ENCODE measurements at places on chromosomes 11 and 22.

GRCh38 chr22:29703569-29704195 is 16.1 kb upstream of the CABP7 start:
- no peak for DNase-seq

DNA sequence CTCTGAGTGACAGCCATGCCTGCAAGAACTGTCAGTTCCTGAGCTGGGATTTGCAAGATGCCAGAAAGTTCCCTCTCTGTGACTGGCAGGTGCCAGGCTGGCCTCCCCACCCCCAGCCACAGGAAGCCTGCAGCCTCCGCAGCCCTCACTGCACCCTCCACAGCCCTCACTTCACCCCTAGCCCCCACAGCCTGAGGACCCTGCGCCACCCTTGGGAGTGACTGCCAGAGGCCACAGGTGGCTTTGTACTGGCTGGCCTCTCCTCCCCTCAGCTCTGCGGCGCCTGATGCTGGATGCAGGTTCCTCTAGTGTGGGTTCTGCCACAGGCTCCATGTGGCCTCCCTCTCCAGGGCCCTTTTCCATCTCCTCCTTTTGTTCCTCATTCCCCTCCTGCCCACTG is 28.7 kb downstream of the MPPED1 start:
- DNase-seq, result no peak

DNA sequence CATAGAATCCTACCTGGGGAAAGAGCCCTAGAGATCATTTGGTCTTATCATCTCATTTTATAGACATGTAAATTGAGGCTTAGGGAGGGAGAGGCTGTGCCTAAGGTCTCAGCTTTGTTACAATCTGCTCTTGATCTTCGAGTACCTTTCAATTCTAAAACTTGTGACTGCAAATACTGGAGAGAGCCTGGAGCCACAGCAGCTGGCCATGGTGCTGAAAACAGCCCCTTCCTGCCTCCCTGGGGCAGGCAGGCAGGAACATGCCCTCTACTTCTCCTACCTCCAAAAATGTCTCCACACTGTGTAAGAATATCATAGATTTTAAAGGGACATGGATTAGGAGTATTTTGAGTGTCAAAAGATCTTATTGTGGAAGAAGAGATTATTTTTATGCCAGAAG is 52.2 kb downstream of the C22orf42 start:
- no peak for DNase-seq

DNA sequence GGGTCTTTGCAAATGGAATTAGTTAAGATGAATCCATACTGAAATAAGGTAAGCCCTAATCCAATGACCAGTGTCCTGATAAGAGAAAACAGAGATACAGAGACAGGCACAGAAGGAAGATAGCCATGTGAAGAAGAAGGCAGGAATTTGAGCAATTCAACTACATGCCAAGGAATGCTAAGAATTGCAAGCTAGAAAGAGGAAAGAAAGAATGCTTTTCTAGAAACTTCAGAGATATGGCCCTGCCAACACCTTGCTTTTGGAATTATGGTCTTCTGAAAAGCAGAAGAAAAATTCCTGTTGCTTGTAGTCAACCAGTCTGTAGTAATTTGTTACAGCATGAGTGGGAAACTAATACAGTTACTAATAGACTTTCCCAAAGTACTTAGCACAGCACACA is 111.3 kb downstream of the SLC17A6 start:
- DNase-seq, result no peak

DNA sequence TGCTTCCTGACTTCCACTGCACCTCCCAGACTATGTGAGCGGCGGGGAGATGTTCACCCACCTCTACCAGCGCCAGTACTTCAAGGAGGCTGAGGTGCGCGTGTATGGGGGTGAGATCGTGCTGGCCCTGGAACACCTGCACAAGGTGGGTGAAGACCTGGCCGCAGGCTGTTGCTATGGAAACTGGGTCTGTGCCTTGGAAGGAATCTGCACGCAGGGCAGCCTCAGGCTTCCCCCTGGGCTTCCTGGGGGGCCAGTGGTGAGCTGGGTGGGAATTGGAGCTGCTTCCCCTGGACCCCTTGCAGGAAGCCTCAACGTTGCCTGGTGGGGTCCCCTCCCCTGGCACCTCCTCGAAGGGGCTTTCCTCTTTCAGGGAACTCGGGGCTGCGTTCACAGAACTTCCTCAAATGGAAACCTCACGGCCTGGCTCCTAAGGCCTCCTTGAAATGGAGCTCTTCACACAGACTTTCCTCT is 1.5 kb downstream of the RPS6KA4 start:
- no peak for DNase-seq

DNA sequence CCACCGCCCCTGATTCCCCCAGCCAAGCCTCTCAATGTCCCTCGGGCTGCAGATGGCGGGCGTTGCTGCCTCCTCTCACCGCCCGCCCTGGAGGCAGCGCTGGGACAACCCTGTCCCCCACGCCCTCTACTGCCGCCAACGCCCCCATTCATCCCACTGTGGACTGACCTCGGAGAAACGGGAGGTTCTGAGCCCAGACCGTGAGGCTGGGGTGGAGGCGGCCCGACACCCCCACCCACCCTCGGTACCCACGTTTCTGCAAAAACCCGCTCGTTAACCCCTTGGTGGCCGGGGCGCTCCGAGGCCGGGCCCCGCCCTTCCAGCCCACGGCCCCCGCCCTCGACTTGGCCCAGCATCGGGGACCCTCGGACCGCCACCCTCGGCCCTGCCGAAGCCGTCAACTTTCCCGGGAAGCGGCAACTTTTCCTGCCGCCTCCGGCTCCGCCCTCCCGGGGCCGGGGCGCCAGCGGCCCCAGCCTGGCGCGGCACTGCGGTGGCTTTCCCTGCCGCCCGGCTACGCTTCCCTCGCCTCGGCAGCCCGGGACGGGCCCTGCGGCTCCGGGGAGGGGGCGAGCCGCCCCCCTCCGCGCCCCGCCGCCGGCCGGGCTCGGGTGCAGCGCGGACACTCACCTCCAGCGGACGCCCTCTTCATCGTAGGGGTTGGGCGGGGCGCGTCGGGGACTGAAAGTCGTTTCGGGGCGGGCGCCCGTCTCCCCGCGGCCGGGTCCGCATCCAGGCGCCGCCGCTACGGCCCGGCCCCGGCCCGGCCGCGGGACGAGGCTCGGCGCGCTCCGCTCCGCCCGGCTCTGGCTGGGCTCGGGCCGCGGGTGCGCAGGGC is 458 bp downstream of the RTN4R start:
- no peak for DNase-seq

DNA sequence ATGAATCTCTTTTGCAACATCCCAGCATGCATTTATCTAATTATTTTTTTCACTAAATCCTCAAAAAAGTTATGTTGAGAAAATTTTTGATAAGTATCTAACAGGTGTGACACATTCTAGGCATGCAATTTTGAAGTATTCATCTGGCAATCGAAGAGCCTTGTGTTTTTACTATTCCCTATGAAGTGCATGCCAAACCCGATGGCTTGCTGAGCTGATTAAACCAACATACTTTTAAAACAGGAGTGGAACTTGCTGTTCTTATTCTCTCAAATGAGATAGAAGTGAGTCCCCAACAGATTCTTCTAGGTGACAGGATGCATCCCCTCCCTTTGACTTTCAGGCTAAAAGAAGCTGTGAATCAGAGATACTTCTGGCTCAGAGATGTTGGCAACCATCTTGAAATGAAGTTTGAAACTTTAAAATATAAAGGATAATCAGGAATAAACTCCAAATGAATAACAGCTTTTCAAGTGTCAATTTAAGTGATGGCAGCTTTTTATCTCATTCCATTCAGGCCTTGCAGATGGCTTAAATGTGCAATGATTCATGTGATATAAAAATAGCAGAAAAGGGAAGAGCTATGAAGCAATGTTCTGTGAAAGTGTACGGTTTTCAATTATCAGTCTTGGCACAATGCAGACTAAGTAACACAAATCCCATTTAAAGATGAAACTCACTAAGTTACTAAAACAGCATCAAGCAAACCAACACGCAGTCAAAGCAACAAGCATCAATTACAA is 67.7 kb downstream of the APOL5 start:
- no peak for DNase-seq

GRCh38 chr11:18731949-18732821 is 6.2 kb upstream of the IGSF22 start:
- DNase-seq, result no peak

GRCh38 chr11:326842-327580 is 6.4 kb upstream of the IFITM3 start:
- DNase-seq, result no peak

DNA sequence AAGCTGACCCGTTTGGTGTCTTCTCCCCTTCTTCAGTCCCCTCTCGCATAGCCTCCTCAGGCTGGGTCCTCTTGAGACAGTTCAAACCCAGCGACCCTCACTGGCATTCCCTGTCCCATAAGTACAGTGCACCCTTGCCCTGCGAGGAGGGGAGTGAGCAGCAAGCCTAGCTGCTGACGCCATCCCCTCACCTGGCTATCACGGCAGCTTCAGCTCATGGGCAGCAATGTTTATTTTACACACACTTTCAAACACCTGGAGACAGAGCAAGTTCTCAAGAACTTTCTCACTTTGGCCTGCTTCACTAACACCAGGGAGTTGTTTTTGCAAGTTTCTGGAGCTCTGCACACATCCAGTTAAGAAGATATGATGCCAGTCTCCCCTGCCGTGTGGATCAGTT is 189.6 kb upstream of the E2F8 start:
- no peak for DNase-seq

DNA sequence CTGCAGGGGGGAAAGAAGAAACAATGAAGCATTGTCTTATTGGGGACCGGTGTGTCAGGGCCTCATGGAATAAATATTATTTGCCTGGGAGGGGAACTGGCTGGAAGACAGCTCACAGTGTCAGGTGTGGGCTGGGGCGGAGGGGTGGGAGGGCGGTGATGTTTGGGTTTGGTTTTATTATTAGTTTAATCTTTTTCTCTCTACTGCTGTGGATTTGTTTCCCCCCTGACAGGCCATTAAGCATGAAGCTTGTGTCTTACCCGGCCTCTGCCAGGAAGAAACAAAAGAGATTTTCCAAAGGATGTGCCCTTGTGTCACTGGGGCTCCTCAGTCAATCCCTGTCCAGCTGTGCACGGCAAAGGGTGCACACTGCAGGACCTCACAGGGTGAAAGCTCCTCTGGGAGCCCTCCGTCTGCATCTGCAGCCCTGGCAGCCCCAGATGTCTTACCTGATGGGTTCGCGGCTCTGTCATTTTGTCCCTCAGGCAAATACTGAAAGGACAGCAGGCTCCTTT is 203.1 kb upstream of the TMEM45B start:
- DNase-seq, result no peak

DNA sequence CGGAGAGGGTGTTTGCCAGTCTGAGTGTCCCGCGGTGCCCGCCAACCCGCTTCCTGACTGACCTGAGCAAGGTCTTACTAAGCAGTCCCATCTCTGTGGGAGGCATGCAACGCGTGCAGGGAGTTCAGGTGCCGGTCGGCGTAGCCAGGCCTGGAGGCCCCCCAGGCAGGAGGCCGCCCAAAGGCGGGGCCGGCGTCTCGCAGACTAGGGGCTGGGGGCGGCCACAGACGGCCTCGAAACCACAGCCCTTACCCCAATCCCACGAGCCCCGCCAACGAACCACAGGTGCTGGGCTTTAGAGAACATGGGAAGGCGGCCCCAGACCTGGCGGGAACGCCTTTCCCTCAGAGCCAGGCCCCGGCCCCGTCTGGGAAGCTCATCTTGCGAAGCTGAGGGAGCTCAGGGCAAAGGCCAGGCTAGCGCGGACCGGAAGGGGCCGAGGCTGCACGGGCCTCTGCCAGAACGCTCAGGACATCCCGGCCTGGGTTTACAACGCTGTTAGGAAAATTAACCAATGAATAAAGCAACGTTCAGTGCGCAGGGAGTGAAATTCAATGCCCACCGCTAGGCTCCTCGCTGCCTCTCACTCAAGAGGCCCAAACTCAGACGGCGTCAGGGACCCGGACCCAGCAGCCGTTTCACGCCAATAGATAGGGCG is 2.1 kb upstream of the MTFP1 start:
- DNase-seq, result no peak

GRCh38 chr22:48744283-48744641 is 1083.4 kb downstream of the BRD1 start:
- no peak for DNase-seq

DNA sequence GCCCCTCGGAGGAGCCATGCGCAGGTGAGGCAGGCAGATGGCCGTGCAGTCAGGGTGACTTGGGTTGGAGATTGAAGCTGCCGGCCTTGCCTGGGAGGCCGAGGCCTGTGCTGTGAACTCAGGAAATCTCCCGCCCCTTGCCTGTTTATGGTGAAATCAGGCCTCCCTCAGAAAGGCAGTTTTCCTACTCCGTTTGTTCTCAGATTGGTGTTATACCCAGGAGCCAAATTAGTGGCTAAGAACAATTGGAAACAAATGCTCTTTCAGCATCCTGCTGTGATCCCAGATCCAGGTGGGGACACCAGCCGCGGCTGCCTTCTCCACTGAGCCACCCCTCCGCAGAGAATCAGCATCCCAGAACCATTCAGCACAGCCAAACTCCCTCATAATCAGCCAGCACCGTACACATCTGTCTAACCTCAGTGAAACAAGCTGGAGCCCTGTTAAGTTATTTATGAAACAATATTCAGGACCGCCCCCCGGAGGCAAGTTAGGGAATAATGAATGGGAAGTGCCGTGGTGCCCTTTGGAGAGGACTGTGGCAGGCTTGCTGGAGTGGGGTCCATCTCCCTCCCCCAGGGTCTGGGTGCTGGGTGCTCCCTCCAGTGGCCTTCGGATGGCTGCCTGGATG is 60.0 kb downstream of the PKNOX2 start:
- no peak for DNase-seq

Measured in DMS153 (cell line).